ENCODE measurements at places on chromosomes 16 and 17. TPM values are rescaled to one million over a fixed set of nuclear protein-coding genes. Genes with fewer than 3 reads are reported as not detected.

GRCh38 chr16:77250400-77250799, 51.2 kb downstream of the SYCE1L start:
- no peak for DNase-seq

AGRP gene
- polyA plus RNA-seq: 0.49 TPM

DNA sequence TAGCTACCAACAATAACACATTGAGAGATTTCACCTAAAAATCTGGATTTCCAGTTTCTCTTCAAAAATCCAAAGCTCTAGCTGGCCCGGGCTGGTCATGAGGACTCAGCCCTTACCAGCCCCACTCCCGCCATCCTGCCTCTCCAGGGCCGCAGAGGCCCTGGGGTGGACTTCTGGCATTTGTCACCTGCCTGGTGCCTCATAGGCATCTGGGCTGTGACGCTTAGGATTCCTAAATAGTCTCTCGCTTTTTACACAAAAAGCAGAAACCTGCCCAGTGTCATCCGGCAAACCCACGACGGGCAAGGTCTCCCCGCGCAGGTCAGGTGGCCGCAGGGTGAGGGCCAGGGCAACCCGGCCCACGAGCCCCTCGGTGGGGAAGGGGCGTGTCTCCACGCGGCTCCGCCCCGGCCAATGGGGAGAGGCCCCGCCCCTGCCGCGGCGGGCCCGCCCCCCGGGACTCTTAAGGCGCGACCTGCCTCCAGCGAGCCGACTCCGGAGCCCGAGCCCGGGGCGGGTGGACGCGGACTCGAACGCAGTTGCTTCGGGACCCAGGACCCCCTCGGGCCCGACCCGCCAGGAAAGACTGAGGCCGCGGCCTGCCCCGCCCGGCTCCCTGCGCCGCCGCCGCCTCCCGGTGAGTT, at the start of gene VASN:
Gene VASN, plus strand, starts transcription at position 492 of the 644 bp plus-strand sequence. CDS start 9,030 bp downstream, outside the sequence.
- DNase-seq: peak; percentile 53

PLXDC1 gene
- polyA plus RNA-seq: 15.8 TPM

DNA sequence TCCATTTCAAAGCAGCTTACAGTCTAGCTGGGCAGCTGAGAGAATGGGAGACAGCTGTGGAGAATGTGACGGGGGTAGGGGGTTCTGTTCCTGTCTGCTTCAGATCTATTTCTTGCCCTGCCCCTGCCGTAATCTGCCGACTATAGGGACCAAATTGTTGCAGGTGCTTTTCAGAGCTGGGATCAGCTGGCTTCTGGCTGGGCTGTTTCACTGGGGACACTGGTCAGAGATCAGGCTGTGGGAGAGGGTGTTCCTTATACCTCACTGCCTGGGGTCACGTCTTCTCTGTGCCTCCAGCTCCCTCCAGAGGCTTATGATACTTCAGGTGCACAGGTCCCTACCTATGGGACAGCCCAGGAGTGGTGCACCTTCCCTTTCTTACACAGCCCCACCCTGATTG, 514.9 kb upstream of the GOT2 start:
- no peak for DNase-seq

PPP1R27 gene
- not detected for polyA plus RNA-seq

CCDC200 gene
- polyA plus RNA-seq: not detected

GRCh38 chr17:76153202-76153601, 12.2 kb upstream of the FOXJ1 start:
- no peak for DNase-seq

GRCh38 chr17:77033892-77034404, 106.8 kb upstream of the SEC14L1 start:
- DNase-seq: no peak

GRCh38 chr17:76369379-76369778, 15.0 kb upstream of the SPHK1 start:
- no peak for DNase-seq

DNA sequence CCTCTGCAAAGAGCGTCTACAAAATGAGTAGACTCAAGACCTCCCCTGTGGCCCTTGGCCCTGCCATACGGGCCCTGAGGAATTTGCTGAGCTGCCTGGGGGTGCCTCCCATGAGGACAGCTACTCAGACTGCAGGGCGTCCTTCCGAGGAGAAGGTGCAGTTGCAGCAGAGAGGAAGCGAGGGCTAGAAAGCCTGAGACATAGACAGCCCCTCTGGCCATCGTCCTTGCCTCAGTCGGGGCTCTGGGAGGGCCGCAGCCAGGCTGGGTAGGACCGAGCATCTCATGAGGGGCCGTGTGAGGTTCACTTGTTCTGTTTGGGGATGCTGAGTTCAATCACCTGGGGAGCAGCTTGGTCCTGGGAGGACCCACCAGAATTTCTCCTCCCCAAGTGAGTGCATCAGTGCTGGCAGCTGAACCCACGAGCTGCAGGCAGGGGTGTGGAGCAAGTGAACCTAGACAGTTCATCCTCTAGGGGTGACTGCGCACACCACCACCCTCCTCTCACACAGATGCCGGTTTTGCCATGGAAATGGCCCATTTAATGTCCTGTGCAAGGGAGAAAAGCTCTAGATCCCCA, 20.3 kb downstream of the RAB11FIP4 start:
- no peak for DNase-seq

CLDN6 gene
- polyA plus RNA-seq: 0.31 TPM

DNA sequence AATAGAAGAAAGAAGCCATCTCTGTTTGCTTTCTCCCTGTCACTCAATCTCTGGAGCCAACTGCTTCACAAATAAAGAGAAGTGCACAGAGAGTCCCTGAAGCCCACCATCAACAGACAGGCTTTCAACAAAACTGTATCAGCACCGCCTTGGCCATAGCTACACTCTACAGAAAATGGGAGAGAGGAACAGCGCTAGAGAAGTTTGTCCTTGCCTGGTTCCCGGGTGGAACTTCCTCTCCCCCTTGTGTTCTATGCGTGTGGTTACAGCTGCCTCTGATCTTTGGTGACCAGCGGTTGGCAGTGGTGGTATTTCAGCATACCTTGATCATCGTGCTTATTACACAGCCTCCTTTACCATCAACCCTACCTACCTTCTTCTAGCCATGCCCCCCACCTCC, 91.4 kb upstream of the CCL2 start:
- DNase-seq: peak; percentile 76

DNA sequence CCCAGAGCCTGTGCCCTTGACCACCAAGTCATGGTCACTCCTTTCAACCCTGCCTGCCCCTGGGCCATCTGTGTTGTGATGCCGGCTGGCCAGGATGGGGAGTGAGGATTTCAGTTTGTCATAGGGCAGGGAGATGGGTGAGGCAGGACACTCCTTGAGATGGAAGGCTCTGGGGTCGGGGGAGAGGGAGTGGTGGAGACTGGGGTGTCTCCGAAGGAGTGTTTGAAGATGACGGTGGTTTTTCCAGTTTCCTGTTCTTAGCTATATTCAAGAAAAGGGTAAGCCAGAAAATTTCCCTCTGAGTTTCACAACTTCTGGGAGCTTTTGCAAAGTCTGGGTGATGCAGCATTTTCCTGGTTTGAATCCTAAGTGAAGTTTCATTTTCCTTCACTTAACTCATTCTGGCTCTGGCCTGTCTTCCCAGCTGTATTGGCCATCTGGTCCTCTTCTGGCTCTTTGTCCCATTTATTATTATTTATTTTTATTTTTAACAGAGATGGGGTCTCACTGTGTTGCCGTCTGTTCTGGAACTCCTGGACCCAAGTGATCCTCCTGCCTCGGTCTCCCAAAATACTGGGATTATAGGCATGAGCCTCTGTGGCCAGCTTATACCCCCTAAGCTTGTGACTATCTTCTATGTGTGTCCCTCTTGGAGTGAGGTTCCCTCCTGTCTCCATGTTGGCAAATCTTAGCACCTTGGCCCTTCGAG, 27.7 kb downstream of the ABCC1 start:
- DNase-seq: no peak

GRCh38 chr17:7589204-7589868, 558 bp downstream of the SOX15 start:
- DNase-seq: peak; percentile 88

DNA sequence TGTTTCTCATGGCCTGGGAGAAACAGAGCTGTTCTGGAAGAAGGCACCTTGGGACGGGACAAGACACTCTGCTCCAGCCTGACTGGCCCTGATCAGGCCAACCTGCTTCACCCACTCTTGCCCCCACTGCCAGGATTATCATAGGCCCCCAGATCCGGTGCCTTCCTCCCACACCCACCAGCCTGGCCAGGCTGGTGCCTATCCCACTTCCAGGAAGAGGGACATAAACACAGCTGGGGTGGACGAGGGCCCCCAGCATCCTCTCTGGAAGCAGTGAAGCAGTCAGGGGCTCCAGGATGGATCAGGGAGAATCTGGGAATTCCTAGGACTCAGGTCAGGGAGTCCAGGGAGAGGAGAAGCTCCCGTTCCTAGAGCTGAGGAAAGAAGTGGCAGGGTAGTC, 16.9 kb upstream of the ITGA3 start:
- DNase-seq: no peak

BMERB1 gene
- polyA plus RNA-seq: 181 TPM

SLC47A2 gene
- not detected for polyA plus RNA-seq

- no peak for DNase-seq
Observed at GRCh38 chr16:31708348-31708747, 165.3 kb upstream of the ZNF267 start.

GRAP gene
- 2.7 TPM for polyA plus RNA-seq

CXCL16 gene
- 10.9 TPM for polyA plus RNA-seq

FOXN1 gene
- polyA plus RNA-seq: not detected

DHRS11 gene
- polyA plus RNA-seq: 27.1 TPM

- no peak for DNase-seq
Observed at GRCh38 chr16:28505489-28506137, 1.0 kb downstream of the IL27 start.

NPIPA2 gene
- not detected for polyA plus RNA-seq

GRCh38 chr17:28725166-28725659, 820 bp downstream of the TLCD1 start:
- peak; percentile 11 for DNase-seq

GRCh38 chr16:56237451-56237930, 46.2 kb downstream of the GNAO1 start:
- peak; percentile 33 for DNase-seq

- no peak for DNase-seq
Observed at GRCh38 chr17:57864273-57864672, 14.4 kb upstream of the MRPS23 start.

GRCh38 chr17:59406808-59407381, 75.4 kb downstream of the YPEL2 start:
- DNase-seq: peak; percentile 79

DNA sequence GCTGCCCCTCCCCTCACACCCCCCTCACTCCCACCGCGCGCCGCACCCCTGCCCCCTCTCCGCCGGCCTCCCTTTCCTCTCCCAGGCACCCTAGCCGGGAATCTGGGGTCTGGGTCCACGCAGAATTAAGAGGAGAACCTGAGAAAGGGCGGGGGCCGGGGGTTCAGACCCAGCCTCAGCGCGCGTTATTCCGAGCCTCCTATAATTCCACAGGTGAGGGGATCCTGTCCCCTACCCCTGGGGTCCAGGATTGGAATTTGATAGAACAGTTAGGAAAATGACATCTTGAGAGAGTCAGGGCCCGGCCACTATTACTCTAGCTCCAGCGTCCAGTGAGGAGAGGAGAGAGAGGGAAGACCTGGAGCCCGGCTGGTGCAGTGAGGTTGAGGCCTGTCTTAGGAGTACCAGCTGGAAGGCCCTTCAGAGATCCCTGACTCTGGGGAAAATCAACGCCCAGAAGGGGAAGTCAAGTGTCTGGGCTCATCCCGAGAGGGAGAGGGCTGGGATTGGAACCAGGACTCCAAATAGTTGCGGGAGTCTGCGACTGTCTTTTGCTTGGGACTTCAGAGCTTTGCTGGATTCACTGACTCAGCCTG, 17.3 kb downstream of the GRB7 start:
- no peak for DNase-seq

IGSF6 gene
- 1.3 TPM for polyA plus RNA-seq

TPSD1 gene
- polyA plus RNA-seq: not detected

DNA sequence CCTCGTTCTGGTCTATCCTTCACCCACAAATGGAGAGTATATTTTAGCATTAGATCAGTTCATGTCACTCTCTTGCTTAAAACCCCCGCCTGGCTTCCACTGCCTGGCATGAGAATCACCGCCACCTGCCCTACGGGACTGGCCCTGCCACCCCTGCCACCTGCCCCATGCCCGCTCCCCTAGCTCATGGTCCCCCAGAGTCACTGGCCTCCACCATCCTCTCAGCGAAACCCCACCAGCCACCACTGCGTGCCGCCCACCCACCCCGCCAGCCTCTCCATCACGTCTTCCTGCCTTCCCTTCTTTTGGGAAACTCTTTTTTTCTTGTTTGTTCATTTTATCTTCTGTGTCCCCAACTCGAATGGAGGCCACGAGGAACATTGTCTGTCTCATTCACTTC, 982 bp upstream of the ENPP7 start:
- DNase-seq: no peak

- DNase-seq: peak; percentile 98
Observed at GRCh38 chr17:32519228-32520103, 32.7 kb downstream of the CDK5R1 start.

DNA sequence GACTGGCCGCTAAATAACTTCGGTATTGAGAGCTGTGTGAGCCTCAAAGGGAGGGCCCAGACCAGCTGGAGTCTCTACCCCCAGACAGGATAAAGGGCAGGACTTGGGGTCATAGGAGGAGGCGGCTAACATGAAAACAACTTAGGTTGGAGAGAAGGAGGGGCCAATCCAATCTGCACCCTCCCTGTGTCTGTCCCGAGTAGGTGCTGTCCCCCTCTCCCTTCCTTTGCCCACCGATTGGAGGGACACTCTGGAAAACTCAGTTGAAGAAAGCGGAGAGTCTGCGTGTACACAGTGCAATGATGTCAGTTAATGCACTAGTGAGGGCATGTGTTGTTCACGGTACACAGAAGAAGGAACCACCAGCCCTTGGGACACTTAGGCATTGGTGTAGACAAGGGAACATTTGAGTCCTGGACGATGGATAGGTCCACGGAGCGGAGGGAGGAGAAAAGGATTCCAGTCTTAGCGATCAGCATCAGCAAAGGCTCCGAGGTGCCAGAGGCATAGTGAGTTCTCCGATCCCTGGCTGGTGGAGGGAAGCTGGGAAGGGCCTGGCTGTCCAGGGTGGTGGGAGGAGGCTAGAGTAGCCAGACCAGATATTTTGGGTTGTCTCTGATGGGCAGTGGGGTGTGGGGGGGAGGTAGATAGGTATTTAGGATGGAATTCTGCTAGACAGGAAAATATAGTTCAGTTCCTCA, 761 bp downstream of the NOL3 start:
- DNase-seq: no peak

- DNase-seq: no peak
Observed at GRCh38 chr17:79942011-79942405, 93.7 kb downstream of the TBC1D16 start.

DNA sequence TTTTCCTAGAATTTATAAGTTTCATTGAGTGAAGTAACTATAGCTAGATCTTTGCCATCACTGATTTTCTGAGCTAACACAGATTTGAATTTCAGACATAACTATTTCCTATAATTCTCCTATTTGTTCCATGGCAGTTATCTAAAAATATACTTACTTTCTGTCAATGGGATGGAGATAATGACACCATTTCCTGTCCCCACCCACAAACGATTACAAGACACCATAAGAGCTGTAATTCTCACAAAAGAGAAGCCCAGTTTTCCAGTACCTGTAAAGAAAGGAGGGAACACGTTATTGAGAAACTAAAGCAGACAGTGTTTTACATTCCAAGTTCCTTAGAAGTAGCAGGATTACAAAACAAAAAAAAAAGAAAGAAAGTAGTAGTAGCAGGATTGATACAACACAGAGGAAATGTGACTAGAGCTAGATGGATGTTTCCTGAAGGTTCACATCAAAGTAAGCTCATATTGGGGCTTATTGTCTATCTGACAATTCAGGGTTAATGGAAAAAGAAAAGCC, 110.9 kb upstream of the TOB1 start:
- DNase-seq: no peak

CEP112 gene
- 2.4 TPM for polyA plus RNA-seq

CTRB2 gene
- not detected for polyA plus RNA-seq
